ENCODE measurements at places on chromosomes 3 and 15. TPM values are rescaled to one million over a fixed set of nuclear protein-coding genes. Genes with fewer than 3 reads are reported as not detected.

DNA sequence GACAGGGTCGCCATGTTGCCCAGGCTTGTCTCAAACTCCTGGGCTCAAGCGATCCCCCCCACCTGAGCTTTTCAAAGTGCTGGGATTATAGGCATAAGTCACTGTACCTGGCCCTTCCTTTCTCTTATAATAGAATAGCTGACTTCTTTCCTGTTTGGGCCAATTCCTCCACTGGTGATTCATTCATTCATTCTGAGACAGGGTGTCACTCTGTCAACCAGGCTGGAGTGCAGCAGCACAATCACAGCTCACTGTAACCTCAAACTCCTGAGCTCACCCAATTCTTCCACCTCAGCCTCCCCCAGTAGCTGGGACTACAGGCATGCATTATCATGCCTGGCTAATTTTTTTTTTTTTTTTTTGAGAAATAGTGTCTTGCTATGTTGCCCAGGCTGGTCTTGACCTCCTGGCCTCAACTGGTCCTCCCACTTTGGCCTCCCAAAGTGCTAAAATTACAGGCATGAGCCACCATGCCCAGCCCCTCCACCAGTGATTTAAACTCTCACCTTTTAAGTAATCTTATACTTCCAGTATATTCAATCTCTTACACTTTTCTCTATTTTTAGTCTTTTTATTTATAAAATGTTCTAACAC lies 20.9 kb downstream of the GNB4 start:
- DNase-seq, result no peak

DNA sequence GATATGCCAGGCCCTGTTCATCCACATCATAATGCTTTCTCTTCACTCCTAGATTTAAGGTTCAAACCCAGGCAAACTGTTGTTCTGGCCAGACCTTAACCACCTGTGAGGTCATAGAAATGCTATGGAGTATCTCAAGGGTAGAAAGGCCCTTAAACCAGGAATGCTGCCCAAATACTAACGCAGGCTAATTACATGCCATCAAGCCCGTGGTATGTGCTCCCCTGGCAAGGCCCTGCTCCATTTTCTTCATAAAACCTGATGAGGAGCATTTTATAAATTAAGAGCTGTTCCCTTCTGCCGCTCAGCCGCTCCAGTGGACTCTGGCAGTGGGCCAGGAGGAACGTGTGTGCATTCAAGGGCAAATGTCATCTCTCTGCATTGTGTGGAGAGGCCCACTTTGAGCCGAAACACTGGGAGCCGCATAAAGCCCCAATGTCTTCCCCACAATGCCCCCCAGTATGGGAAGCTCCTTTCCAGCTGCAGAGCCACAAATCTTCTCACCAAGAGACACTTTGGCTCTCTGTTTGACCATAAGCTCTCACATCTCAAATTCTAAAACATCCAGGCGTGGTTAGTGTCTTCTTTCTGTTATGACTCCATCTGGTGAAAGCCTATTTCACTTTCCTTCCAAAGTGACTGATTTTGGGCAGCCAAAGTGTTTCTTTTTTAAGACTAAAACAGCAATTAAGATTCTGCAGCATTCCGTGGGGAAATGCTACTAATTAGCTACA lies 210.8 kb upstream of the NR2E3 start:
- peak; percentile 55 for DNase-seq

DNA sequence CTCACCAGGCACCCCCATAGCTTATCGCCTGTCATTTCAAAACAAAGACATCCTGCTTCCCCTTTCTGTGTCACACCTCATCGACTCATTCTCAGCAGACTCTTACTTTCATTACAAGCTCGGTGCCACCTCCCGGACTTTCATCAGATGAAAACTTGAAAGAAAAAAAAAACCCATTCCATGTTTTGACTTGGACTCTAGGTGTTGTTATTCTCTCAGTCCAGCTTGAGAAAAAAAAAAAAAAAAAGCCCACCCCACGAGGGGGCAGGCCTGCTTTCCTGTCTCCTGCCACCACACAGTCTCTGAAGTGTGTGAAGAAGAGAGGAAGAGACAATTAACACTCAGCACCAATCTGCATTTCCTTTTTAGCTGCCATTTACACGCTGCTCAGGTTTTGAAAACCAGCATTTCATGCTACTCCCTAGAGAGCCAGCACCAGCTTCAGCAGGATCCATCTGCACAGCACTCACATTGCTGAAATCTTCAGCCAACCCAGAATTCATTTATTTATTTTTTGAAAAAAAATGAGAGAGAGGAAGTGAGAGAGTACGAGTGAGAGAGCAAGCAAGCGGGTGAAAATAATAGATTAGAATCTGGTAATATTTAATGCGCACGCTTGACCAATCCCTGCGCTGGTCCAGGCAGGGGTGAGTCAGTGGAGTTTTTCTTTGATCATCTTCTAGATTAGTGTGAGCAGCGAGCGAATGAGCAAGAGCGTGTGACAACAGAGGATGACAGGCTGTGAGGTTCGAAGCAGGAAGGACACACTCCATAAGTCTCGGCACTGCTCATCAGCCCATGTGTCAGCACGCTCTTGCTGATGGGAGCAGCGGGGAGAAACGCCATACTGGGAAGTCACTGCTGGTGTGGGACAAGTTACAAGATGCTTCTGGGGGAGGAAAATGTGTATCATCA lies 23.5 kb downstream of the ZNF80 start:
- DNase-seq, result no peak

DNA sequence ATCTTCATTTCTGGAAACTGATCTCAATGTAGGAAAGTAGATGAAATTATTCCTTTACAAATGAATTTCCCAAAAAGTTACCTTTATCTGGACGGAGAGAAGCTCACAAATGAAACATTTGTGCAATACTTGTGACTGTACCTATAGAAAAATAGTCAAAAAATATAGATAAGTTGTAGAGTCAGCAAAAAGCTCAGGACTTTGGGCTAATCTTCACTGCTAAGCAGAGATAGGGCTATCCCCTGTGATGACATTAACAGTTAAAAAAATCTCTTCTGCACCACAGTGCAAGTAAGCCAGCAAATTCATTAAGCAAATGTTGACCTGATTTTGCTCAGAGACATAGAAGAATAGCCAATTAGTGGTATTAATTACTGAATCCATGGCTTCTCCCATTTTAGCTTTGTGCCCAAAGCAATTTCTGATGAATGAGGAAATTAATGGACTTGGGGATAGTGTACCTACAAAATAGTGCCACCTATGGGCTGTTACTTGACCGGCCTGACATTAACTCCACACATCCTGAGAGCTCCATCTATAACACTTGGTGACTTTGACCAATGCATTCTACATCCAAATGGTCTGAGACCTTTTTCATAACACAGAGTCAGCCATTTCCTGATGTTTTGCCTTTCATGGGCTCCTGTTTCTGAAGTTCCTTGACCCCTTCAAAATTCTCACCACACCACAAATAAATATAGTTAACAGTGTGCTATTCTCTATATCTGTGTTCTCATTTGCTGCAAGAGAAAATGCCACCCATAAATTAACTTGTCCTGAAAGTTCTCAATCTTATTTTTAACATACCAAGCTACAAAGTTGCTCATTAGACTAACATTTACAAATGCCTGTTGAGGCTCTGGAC lies 105.0 kb downstream of the SSR3 start:
- no peak for DNase-seq

DNA sequence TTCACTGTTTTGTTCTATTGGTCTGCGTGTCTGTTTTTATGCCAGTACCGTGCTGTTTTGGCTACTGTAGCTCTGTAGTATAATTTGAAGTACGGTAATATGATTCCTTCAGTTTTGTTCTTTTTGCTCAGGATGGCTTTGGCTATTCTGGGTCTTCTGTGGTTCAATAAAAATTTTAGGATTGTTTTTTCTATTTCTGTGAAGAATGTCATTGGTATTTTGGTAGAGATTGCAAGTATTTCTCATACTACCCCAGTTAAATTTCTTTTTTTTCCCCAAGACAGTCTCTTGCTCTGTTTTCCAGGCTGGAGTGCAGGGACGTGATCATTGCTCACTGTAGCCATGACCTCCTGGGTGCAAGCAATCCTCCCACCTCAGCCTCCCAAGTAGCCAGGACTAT lies 53.4 kb downstream of the STARD9 start:
- DNase-seq, result no peak

DNA sequence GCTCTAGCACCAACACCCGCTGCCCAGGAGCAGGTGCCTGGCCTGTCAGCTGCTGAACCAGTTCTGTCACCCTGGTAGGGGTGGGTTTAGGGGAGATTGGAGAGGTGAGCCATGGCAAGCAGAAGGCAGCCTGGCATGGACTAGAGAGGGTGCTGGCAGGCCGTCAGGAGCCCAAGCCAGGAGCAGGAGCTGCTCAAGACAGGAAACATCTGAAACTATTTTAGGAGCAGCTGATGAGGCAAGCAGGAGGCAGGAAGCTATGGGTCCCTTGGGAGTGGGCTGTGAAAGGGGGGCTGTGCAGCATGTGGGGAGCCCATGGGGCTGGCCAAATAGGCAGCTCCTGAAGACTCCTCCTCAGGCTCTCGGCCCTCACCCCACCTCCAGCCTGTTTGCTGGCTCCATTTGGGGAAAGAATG lies 2.3 kb downstream of the INKA1 start:
- DNase-seq, result peak; percentile 92

- DNase-seq, result no peak
Observed at GRCh38 chr3:188220988-188221818, 67.2 kb downstream of the LPP start.

GRCh38 chr3:138063416-138063815 lies 52.0 kb downstream of the DZIP1L start:
- no peak for DNase-seq

GRCh38 chr3:185933374-185934173 lies 4.2 kb downstream of the TRA2B start:
- DNase-seq, result no peak

- DNase-seq, result no peak
Observed at GRCh38 chr15:91357011-91357410, 257.0 kb downstream of the SV2B start.

DNA sequence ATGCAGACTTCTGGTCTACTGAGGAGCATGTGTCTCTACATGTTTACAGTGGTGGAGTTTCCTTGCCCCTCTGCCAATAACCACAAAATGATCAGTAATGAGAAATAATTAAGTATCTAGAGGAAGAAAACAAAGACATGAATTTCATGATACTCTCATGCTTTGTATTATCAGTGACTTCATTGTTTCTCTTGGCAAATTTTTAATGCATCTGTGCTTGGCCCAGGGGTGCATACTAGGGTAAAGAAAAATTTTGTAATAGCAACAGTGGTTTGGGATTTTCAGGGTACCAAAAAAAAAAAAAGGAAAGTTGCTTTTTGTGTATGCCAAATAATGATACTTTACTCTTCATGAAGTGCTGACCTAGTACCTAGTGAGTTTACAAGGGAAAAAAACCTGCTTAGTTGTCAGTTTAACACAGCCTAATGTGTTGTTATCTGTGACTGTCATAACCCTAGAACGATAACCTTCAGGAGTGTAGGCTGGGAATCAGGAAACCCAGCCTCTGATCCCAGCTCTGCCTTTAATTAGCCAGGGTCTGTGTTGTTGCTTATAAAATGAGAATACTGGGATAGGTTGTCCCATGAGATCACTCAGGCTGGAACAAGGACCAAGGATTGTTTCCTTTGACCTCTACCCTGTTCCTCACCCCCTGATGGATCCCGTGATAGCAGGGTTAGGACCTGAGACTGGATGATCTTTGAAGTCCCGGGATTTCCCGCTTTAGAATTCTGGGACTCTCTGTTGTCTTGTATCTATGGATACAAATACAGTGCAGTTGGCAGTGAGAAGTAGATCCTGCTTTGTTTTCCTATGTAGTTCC lies 117.5 kb downstream of the CMSS1 start:
- DNase-seq, result no peak

- no peak for DNase-seq
Observed at GRCh38 chr3:113262304-113262665, 50.9 kb downstream of the BOC start.

DNA sequence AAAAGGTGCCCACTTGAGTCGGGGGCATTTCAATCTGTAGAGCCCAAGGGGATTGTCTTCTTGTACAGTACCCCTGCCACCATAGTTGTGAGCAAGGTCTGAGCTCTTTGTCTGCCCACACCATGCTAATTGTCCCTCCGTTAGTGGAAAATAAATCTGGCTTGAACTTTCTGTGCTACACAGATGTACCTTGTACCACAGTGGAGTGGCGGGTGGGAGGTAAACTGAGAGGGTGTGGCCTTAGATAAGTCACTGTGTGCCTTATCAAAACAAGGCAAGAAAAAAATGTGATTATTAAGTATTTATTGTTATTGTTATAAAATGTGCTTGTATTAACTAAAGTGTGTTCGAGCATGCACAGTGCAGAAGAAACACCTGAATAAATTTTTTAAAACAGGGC lies 242.9 kb upstream of the C2CD4B start:
- no peak for DNase-seq

DNA sequence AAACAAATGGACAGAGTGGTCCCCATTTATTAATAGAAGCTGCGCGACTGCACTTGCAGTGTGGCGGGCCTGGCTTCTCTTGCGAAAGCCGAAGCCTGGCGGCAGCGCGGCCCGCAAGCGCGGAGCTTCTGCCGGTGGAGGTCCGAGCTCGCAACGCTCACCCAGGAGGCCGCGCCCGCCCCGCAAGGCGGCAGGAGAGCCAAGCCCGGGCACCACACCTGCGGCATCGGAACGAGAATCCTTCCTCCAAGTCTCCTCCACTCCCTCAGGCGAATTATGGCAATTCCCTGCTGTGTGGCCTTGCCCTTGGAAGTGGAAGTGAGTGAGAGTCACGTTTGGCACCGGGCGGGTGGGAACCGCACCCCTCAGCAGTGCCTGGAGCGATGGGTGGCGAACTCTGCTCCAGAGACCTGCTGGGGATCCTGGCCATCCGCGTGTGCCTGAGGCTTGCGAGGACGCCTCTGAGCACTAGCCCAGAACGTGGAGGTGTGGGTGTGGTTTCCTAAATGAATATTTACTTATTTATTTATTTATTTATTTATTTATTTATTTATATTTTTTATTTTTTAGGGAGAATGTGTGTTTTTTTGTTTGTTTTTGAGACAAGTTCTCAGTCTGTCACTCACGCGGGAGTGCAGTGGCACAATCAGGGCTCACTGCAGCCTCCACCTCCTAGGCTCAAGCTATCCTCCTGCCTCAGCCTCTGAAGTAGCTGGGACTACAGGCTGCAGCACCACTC lies 133.7 kb upstream of the UBE2E1 start:
- no peak for DNase-seq

GRCh38 chr15:77904901-77905300 lies 172.6 kb downstream of the TBC1D2B start:
- DNase-seq, result no peak

HCN4 gene
- 18.3 TPM for total RNA-seq

VIPR1 gene
- 5.4 TPM for total RNA-seq

PPP2R3A gene
- 48.5 TPM for total RNA-seq

MGLL gene
- total RNA-seq, result 119 TPM

PRSS50 gene
- 0.35 TPM for total RNA-seq

THRB gene
- total RNA-seq, result 27.0 TPM

PLA2G4D gene
- not detected for total RNA-seq

CPEB1 gene
- 0.80 TPM for total RNA-seq

STIMATE gene
- total RNA-seq, result 14.6 TPM

CYP1A2 gene
- not detected for total RNA-seq

Data from heart left ventricle (tissue), 16 donors.